ENCODE measurements at places on chromosomes 7 and 10.
A peak's percentile ranks its signal among the peaks of the same experiment; 100 is the strongest.

GRCh38 chr7:47480576-47481538, 101.1 kb downstream of the TNS3 start:
- no peak for DNase-seq

DNA sequence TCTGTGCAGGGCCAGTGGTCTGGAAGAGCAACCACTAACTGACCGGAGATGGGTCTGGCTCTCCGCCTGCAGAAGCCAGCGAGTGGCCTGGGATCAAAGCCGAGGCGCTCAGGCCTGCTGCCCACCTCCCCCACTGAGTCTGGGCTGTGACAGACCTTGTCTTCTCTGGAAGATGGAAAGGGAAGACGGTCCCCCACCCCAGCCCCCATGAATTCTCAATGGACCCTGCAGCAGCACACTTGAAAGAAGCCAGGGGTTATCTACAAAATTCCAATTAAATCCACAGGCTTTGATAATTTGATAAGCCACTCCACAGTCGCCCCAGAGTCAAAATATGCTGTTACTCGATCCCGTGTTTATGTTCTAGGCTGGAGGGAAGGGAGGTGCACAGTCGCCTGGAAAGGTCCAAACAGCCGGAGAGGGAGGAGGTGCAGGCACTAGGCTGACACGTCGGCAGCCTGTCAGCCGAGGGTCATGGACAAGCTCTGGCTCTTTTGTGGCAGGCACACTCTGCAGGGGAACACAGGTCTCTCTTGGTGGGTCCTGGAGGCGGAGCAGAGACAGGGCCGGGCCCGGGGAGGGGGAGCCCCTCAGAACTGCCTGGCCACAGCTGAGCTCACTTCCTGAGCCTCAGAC, 134.9 kb downstream of the SH3PXD2A start:
- DNase-seq: no peak

DNA sequence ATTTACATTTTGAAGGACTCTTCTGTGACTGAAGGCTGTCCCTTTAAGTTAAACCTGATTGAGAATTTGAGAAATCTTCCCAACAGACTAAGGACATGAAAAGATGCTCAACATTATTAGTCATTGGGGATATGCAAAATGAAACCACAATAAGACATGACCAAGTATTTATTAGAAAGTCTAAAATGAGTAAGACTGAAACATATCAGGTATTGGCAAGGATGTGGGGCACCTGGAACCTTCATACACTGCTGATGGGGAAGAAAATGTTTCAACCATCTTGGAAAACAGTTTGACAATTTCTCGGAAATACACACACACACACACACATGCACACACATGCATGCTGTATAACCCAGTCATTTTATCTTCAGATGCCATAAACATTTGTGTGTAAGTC, 132.1 kb upstream of the CDK6 start:
- DNase-seq: no peak

- no peak for DNase-seq
These were observed 121.3 kb downstream of the PRKCQ start for GRCh38 chr10:6458814-6459213.

DNA sequence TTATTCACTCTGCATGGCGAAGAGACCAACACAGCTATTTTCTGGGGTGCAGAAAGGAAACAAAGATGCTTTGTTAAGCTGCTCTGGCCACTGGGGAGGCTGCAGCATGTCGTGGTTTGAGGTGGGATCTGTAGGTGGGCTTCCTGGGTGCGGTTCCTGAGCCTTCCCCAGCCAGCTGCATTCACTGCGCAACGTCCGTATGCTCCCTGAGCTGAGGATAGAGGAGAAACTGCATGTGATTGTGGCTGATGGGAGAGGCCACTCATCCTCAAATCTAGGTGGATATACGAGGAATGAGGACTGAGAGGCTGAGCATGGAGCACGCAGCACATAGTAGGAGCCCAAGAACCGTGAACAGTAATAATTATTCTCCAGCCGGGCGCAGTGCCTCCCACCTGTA, 9.9 kb upstream of the DNAAF5 start:
- DNase-seq: no peak

DNA sequence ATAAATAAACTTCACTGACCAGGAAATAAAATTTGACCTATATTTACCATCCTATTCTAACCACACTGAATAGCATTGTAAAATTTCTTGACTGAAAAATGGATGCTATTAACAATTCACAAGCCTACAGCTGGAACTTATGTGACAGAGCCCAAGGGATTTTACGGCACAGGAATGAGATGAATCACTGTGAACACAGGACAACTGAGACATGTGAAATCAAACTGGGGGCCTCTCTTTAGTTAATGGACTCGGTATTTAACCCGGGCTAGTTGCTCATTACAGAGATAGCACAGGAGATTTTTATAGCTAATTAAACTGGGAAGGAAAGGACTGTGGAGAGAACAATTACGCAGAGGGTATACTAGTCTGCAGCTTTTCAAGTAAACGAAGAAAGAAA, 100.6 kb downstream of the MICU1 start:
- no peak for DNase-seq

- DNase-seq: no peak
These were observed 233.5 kb upstream of the KIAA1217 start for GRCh38 chr10:23975431-23975830.

- DNase-seq: no peak
These were observed 8.6 kb downstream of the MUC3A start for GRCh38 chr7:100957832-100958421.

- DNase-seq: no peak
These were observed 9.5 kb upstream of the GGCT start for GRCh38 chr7:30514177-30514576.

DNA sequence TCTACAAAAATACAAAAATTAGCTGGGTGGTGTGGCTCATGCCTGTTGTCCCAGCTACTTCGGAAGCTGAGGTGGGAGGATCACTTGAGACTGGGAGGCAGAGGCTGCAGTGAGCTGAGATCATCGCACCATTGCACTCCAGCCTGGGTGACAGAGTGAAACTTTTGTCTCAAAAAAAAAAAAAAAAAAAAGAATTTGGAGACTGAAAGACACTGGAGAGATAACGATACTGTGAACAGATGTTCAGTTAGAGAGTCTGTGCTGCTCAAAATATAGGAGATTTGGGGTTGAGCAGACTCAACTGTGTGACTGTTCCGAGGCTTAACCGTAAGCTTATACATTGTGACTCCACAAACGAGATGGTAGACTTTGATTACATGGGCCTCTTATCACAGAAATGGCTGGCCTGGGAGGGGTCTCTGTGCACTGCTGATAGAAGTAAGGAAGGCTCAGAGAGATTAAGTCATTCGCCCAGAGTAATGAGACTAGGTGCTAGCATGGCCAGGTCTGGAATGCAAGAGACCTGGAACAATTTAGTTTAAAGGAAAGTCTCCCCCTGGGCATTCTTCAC, 19.4 kb downstream of the WBP1L start:
- no peak for DNase-seq

- no peak for DNase-seq
These were observed 525.1 kb downstream of the KIF20B start for GRCh38 chr10:90226517-90226916.

- no peak for DNase-seq
These were observed 229.2 kb downstream of the CELF2 start for GRCh38 chr10:11246752-11247467.

- no peak for DNase-seq
These were observed 1118.0 kb upstream of the C7orf33 start for GRCh38 chr7:147472556-147472955.

- DNase-seq: no peak
These were observed 281.0 kb downstream of the ABCA13 start for GRCh38 chr7:48452218-48452617.

- no peak for DNase-seq
These were observed 244.3 kb upstream of the KCND2 start for GRCh38 chr7:120028636-120029035.

DNA sequence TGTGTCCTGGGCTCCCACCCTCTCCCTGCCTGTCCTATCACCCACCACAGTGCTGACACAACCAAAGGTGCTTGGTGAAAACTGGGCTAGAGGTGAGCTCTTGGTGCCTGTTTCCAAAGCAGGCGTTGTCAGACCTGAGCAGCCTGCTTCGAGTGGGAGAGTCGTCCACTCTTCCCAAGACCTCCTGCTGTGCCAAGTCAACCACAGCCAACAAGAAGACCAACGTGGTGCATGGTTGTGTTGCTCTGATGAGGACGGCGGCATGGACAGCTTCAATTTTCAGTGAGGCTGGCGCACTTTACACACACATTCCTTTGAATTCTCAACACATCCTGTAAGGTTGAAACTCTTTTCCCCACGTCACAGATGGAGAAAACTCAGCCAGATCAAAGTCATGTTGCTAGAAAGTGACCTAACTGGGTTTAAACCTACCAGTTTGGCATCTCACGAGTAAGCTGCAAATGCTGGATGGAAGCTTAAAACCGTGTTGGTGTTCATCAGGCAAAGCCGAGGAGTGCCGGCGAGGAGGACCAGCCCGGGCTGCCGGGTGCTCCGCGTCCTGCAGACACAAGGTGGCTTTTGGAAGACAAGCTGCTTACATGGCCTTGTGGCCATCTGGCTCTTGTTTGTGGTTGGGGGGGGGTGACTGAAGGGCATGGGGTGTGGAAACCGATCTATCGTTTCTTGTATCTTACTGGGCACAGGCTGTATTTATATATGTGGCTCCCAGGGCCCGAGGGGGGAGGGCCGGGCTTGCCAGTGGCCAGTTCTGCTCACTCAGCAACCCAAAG, 39.3 kb downstream of the INSIG1 start:
- no peak for DNase-seq

DNA sequence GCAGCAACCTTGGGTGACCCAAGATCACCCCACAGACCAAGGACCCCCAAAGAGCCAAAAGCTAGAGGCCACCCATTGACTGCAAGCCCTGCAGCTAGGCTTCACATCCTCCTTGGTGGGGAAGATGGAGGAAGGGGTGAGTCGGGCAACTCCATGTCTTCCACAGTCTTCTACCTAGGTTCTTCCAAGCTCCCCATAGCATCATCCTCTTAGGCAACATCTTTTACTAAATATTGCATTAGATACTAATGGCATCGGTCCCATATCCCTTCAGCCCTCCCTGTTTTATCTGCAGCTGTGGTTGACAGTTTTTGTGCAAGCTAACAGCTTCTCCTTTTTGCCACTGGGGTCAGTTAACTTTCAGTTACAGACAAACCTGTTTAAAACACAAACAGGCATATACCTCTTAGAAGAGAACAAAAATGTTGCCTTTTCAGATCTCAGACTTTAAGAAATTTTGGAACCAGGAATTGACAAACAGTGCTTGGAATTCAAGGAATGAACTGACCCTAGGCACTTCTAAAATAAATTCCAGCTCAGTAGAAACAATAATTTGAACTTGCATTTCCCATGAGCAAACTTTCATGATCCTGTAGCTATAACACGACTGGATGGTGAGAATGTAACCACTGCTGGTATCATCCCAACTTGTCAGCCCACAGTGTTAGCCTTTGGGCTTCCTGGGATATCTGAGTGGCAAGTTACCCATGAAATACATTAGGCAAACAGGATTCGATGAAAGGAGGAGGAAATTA, 33.9 kb upstream of the MSMB start:
- no peak for DNase-seq

DNA sequence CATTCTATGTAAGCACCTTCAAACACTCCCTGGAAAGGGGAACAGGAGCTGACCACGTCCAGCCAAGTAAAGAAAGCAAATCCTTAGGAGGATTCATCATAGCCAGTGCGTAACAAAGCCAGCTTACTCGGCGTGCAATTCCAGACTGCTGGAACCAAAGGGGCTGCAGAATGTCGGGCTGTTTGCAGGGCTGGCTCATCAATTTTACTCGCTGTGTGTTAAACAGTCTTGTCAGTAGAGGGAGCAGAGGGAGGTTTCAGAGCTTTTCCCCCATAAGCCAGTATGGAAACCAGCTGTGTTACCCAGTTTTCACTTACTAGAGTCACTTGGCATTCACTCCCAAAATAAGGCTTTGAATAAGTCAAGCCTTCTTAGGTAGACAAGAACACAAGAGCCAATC, 127.1 kb downstream of the KMT2E start:
- no peak for DNase-seq

DNA sequence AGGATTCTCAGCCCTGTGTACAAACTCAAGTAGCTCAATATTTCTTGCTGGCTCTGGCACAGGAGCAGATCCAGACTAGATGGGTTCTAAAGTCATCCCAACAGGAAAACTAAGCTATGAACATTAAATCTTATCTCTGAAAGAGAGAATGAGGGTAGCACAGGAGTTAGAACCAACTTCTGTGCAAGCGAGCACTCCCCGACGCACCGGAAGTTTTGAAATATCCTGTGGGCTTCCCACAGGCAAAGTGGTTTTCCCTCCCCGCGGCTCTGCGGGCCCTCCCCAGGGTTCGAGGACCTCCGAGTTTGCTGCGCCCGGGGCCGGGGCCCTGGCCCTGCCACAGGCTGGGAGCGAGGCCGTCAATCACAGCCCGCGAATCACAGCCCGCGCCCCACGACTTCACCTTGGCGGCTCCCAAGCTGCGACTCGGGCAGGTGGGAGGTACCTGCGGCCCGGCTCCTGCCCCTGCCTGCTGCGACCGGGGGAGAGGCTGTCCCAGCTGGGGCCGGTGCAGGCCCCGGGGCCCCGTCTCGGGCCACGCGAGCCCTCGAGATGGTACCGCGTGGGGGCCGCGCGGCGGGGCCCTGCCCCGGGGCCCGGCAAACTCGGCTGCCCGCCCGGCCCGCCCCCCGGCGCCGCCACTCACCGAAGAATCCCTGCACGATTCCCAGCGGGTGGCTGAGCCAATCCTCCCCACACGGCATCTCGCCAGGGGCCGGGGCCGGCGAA, 598 bp downstream of the MCMBP start:
- DNase-seq: peak; percentile 33

DNA sequence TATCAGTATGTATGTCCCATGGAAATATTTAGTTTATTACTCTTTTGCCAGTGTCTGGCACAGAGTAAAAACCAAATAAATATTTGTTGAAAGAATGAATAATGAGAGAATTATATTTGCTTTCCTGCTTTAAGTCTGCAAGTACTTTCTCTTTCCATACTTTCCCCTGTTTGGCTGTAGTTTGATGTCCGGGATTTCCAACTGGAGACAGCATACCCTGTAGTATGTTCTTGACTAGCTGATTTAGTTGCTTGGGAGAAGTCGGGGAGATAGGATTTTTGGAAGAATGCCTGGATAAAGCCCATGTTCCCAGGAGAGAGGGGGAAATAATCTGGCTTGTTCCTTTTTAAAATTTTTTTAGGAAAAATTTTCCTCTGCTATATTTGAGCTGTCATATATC, 516.1 kb downstream of the CCSER2 start:
- DNase-seq: no peak

- no peak for DNase-seq
These were observed 29.7 kb downstream of the CCDC6 start for GRCh38 chr10:59876695-59877094.

DNA sequence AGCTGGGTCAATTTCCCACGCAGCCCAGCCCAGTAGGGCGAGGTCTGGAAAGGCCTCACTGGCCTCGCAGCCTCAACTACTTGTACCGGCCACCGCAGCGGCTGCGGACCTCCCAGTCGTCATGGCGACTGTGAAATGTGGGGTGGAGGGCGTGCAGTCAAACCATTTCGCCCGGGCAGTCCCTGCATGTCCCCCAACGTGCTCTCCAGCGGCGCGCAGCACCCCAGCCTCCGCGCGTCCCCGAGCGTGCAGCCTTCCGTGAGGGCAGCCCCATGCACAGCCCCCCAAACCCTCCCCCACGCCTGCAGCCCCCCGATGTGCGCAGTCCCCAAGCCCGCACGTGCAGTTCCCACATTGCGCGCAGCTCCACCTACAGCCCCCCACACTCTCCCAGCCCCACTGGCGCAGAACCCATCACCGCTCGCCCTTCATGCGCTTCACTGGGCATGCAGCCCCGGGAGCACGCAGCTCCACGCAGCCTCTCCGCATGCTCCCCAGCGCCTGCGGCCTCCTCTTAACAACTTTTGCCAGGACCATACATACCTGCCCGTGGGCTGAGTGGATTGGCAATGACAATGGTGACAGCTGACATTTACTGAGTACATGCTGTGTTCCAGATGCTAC, 34.5 kb upstream of the SFTPD start:
- DNase-seq: no peak
